ENCODE measurements at places on chromosomes 2 and 18. TPM values are rescaled to one million over a fixed set of nuclear protein-coding genes. Genes with fewer than 3 reads are reported as not detected.

Gene ZNF892
- total RNA-seq, result 4.5 TPM

Gene ARHGAP28
- 5.9 TPM for total RNA-seq

Gene AAK1
- 41.4 TPM for total RNA-seq

Gene LBX2
- 2.0 TPM for total RNA-seq

Gene ANKRD30B
- total RNA-seq, result 0.55 TPM

Gene DLX1
- not detected for total RNA-seq

Gene PIEZO2
- total RNA-seq, result 0.12 TPM

Gene SMCHD1
- 104 TPM for total RNA-seq

Gene STARD7
- total RNA-seq, result 119 TPM

Gene CNOT9
- total RNA-seq, result 69.2 TPM

Gene KATNAL2
- total RNA-seq, result 3.1 TPM

Gene TMEM163
- total RNA-seq, result not detected

Gene LCLAT1
- 24.5 TPM for total RNA-seq

Gene ECEL1
- not detected for total RNA-seq

Gene FAM124B
- total RNA-seq, result 0.22 TPM

Gene IRS1
- 21.6 TPM for total RNA-seq

Gene TMSB10
- 7,169 TPM for total RNA-seq

Gene INHBB
- not detected for total RNA-seq

Gene SLC30A3
- total RNA-seq, result 0.87 TPM

Gene DYSF
- 0.66 TPM for total RNA-seq

Gene ADD2
- 0.37 TPM for total RNA-seq

Gene WDR75
- total RNA-seq, result 49.6 TPM

Gene GALR1
- total RNA-seq, result under 0.01 TPM

Gene SERPINB10
- total RNA-seq, result 1.00 TPM

Gene KCNIP3
- 4.9 TPM for total RNA-seq

Gene LHCGR
- total RNA-seq, result not detected

Gene FSHR
- not detected for total RNA-seq

Gene MROH2A
- not detected for total RNA-seq

Gene L3MBTL4
- total RNA-seq, result 0.44 TPM

Gene SP140
- total RNA-seq, result 2.6 TPM

Gene DQX1
- 0.11 TPM for total RNA-seq

Gene CYP1B1
- 4.0 TPM for total RNA-seq

Gene TMEM169
- total RNA-seq, result 0.66 TPM

Gene SYT4
- total RNA-seq, result not detected

Gene ANKRD30BL
- total RNA-seq, result not detected

Gene LCT
- total RNA-seq, result under 0.01 TPM

Gene RNF144A
- total RNA-seq, result 12.0 TPM

Gene APOB
- under 0.01 TPM for total RNA-seq

Gene DOK6
- total RNA-seq, result 1.2 TPM

Gene CYP20A1
- 41.6 TPM for total RNA-seq

Gene ARHGEF4
- 6.3 TPM for total RNA-seq

Gene C2orf66
- 0.12 TPM for total RNA-seq

Gene IL36RN
- total RNA-seq, result not detected

Gene RMDN2
- 3.7 TPM for total RNA-seq

Gene UBXN2A
- total RNA-seq, result 13.9 TPM

Gene EDAR
- not detected for total RNA-seq

Gene SLC16A14
- total RNA-seq, result 2.2 TPM

Gene MATN3
- total RNA-seq, result 2.9 TPM

Gene SOWAHC
- total RNA-seq, result 16.3 TPM

Gene MAL
- not detected for total RNA-seq
